ENCODE measurements at places on chromosomes 5 and 9.

DNA sequence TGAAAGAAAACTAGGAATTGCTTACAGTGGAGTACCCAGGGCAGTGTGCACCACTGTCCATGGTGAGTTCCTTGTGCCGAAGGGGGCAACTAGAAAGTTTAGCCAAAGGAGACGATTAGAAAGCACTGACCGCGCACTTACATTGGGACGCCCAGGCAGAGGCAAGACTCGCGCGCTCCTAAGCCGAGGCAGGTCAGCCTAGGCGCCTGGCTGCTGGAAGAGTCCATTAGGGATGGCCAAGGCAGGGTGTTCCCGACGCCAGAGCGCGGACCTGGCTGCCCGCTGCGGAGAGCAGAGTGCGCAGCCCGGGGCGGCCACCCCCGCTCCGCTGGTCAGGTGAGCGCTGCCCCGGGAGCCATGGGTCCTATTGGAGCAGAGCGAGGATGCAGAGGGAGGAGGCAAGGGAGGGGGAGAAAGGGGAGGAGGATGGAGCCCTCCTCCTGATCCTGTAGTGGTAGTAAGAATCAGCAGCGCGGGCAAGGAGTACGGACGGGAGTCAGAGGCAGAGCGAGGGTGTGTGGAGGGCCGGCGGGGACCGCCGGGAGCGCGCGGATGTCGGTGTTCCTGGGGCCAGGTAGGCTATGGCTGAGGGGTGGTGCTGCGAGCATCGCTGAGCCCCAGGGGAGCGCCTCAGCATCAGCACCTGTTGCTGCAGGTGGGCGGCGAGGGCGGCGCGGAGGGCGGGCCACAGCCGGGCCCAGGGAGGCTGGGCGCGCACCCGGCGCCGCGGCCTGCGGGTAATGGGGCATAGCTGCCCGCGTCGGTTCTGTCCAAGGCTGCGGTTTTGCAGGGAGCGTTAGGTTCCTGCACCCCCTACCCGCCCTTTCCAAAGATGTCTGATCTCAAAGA is at the start of gene ADGRV1:
Gene ADGRV1, plus strand, starts transcription at position 454 of the 849 bp plus-strand sequence. Its CDS starts 99 bp downstream, at position 553.
- peak; percentile 47 for DNase-seq

- DNase-seq: no peak
Measured at GRCh38 chr9:89351584-89352300, 33.4 kb downstream of the SECISBP2 start.

- peak; percentile 40 for DNase-seq
Measured at GRCh38 chr9:13568841-13569601, 289.5 kb upstream of the MPDZ start.

- DNase-seq: no peak
Measured at GRCh38 chr9:20119566-20119965, 330.7 kb upstream of the SLC24A2 start.

DNA sequence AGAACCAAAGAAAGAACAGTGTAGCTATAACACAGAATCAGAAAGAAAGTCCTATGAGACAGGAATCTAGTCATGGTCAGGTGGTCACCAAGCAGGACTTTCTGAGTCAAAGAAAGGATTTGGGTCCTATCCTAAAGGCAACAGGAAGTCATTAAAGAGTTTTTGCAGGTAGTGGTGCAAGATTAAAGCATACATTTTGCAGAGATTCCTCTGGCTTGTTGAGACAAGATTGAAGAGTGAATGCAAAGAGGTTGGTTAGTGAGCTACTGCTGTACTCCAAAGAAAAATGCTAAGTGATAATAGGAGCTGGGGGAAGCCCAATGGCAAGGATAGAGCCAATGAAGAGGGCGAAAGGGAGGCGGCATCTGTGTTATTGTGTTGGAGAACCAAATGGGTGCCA is 300.5 kb upstream of the KIF2A start:
- no peak for DNase-seq

GRCh38 chr5:179679014-179679674 is 1.7 kb downstream of the CBY3 start:
- DNase-seq: peak; percentile 90

- DNase-seq: no peak
Measured at GRCh38 chr9:28264368-28264767, 691.1 kb upstream of the C9orf72 start.

DNA sequence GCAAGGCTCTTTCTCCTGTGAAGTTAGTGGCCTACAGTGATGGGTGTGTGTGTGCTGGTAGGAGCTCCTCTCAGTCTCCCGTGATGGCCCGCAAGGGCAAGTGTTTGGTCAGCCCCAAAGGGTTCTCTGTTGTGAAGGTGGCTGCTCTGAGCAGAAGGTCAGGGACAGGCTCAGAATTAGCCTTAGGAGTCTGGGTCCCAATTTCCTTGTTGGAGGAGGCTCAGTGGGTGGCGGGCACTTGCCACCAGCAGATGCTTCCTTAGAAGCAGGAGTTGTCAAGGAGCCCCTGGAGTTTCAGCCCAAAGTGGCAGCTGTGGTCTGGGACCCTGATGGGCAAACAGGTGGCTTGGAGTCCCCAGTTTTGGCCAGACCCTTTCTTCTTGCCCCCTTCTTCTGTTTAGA is 154.4 kb downstream of the MACROH2A1 start:
- DNase-seq: no peak

DNA sequence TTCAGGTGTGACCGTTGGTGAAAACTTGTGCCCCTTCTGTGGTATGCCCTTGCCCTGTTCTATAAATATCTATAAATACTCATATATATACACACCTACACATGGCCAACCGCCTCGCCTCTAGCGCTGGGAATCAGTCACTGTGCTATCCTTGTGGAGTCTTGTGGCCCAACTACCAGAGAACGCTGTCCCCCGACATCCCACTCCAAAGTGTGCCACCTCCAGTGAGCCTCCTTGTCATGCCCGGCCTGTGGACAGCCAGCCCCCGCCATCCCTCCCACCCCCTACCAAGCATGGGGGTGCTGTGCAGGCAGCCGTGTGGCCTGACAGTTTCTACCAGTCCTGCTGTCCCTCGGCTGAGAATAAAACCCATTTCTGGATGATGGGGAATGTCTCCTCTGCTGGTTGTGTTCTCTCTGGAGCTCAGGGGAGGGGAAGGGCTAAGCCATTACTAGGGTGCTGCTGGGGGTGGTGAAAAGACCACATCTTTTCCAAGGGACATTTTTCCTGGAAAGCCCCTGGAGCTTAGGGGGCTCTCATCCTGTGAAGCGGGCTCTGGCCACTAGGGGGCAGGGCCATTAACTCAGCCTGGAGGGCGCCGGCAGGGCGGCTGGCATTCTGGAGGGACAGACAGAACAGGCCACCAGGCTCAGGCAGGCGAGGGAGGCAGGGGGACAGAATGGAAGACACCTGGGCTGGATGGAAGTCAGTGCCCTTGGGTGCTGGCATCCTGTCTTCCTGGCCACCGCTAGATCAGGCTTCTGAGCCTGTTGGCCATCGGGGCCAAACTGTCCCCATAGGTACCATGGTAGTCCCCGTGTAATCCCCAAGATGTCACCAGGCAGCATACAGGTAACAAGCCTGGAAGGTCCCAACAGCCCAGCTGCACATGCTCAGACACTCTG is 20.7 kb downstream of the GOLGA2 start:
- peak; percentile 79 for DNase-seq

GRCh38 chr5:115626445-115626823 is 598 bp upstream of the TMED7 start:
- DNase-seq: no peak

GRCh38 chr9:14238079-14238478 is 75.9 kb downstream of the NFIB start:
- no peak for DNase-seq

DNA sequence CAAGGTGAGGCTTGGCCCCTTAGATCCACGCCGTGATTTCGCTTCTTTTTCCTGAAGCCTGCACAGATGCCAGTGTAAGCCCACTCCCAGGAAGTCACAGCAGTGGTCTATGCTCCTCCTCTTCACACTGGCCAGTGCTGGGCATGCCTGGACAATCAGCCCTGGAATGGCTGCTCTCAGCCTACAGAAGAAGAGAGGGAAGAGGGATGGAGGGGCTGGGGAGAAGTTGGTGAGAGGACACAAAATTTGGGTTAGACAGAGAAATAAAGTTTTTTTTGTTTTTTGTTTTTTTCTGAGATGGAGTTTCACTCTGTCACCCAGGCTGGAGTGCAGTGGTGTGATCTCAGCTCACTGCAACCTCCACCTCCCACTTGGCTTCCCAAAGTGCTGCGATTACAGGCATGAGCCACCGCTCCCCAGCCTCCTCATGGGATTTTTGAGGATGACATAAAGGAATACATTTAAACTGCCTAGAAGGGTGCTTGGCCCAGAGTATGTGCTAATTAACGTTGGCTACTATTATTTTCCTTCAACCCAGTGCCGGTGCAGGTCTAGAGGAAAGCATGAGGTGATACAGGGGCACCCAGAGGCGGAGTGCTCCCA is 830 bp downstream of the S100Z start:
- DNase-seq: no peak

GRCh38 chr9:81671880-81672280 is 17.5 kb downstream of the TLE1 start:
- DNase-seq: peak; percentile 92

GRCh38 chr5:120779674-120780073 is 315.6 kb downstream of the PRR16 start:
- DNase-seq: no peak

- DNase-seq: no peak
Measured at GRCh38 chr5:82861701-82862100, 215.5 kb downstream of the TMEM167A start.

GRCh38 chr9:133948131-133948530 is 44.0 kb downstream of the VAV2 start:
- DNase-seq: peak; percentile 43

- no peak for DNase-seq
Measured at GRCh38 chr5:1962619-1963355, 80.1 kb upstream of the IRX4 start.
